ENCODE measurements at places on chromosomes 3 and 15.
A peak's percentile ranks its signal among the peaks of the same experiment; 100 is the strongest.

- no peak for DNase-seq
Measured at GRCh38 chr3:111732252-111732879, 126.7 kb upstream of the PHLDB2 start.

- DNase-seq, result no peak
Measured at GRCh38 chr3:23704298-23704697, 101.5 kb upstream of the UBE2E1 start.

DNA sequence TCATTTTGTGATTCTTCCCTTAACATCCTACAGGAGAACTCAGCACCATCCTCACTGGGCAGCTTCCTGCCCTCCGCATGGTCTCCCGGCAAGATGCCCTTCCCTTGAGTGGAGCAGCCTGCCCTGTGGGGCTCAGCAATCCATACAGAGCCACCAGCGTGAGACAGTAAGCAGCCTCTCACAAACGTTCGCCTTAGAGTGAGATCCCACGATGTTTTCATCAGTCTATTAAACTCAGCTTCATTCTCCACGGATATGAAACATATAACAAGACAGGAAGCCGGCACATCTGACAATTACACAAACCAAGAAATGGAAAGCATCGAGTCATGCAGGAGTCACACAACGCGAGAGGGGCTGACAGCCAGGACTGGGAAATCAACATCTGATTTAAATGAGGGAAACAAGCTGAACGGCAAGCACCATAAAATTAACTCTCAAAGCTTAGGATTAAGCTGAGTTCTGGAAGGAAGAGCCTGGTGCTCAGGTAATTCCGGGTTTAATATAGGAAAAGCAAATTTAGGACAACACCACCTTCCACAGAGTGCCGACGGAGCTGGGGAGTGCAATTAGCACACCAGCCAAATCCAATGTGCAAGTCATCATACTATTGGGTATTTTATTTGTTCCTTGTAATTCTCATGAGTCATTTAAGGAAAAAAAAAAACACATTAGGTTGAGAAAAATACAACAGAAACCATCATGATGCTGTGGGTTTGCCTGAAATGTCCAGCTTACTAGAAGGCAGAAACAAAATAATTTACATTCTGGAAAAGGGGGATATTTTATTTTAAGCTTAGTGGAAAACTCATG is 272.0 kb downstream of the OCA2 start:
- no peak for DNase-seq

DNA sequence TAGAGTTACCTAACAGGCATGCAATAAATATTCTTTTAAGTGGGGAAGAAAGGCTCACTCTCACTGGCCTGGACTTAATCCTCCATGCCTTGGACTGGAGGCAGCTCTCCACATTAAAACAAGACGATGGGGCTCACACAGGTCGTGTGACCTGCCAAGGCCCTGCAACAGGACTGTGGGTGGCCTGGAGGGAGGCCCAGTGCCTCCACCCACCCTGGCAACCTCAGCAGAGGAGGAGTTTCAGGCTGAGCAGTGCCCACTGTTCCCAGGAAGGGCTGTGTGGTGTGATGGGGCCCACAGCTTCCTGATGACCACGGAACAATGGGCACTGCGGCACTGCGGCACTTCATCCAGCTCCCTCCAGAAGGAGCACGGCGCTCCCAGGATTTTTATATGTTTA is 5.5 kb downstream of the UROC1 start:
- DNase-seq, result no peak

- DNase-seq, result no peak
Measured at GRCh38 chr3:179967622-179968021, 69.1 kb downstream of the PEX5L start.

DNA sequence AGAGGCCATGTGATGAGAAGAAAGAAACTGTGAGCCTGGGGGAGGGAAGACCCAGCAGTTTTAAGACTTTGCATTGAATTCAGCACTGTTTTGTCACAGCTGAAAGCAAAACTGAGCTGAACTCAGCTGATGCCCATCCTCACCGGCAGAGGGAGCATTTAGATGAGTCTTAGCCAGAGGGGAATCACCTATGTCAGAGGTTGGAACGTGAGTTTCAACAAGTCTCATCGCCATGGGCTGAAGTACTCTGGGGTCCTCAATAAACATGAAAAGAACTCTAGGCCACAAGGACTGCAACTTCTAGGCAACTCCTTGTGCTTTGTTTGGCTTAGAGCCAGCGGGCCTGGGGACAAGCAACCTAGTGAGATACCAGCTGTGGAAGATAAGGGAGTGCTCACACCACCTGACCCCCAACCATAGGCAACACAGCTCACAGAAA is 324.5 kb downstream of the TBL1XR1 start:
- peak; percentile 45 for DNase-seq

DNA sequence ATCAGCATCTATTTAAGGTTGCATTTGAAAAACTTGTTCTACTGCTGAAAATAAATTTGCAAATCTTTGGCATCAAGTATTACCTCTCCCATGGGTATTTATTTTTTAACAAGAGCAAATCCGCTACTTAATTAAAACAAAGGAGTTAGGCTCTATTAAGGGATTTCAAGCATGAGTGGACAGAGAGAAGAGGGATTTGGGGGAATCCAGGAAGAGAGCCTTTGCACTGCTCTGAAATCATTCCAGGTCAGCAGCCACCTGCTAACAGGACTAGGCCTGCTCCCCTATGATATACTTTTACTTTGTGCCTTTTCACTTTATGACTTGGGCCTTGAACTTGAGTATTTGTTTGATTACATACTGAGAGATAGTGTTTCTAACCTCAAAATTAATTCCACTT is 57.1 kb downstream of the IQCH start:
- DNase-seq, result no peak

DNA sequence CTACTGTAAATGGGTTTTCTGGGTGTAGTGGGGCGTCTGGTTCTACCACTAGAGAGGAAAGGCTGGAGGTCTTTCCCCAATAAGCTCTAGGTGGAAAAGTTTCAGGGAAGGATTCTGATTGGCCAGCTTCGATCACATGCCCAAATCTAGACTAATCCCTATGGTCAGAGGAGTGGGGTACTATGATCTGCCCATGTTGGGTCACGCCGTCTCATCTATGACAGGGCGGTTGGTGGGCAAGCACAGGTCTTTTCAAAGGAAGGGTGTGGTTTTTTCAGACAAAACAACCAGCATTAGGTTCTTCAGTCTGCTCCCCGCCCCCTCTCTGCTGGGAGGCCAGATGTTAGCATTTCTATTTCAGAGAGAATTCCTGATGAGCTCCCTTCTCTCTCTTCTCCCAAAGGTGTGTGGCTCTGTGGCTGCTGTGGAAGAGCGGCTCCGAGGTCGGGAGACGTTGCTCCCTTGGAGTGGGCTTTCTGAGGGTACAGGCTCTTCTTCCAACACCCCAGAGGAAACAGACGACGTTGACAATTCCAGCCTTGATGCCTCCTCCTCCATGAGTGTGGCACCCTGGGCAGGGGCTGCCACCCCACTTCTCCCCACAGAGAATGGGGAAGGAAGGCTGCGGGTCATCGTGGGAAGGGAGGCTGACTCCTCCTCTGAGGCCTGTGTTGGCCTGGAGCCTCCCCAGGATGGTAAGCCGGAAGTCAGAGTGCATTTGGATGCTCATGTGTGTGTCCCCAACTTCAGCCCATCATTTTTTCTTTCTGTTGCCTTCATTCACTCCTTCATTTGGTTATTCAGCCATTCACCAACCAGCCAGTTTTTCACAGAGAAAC is 9.7 kb upstream of the TATDN2 start:
- no peak for DNase-seq

DNA sequence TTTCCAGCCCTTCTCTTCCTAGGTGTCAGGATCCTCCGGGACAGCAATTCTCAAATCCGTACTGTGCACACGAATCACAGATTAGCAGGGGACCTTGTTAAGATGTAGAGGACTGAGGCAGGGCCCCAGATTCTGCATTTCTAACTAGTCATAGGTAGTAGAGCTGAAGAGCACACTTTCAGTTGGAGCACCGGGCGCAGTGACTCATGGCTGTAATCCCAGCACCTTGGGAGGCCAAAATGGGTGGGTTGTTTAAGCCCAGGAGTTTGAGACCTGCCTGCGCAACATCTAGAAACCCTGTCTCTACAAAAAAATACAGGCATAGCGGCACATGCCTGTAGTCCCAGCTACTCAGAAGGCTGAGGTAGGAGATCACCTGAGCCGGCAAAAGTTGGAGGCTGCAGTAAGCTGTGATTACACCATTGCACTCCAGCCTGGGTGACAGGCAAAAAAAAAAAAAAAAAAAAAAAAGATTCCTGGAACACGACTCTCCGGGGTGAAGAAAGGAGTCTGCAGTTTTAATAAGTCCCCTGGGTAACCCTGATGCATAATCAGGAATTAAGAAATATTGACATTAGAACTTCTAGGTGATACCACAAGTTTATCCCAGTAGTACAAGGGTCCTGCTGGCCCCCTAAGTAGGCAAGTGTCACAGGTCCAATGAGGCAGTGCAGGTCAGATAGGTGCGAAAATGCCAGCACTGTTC is 21.4 kb upstream of the IGDCC3 start:
- DNase-seq, result no peak

GRCh38 chr3:126124148-126124868 is 40.4 kb upstream of the SLC41A3 start:
- DNase-seq, result peak; percentile 4

GRCh38 chr15:51561271-51561670 is 61.3 kb downstream of the DMXL2 start:
- DNase-seq, result no peak

- no peak for DNase-seq
Measured at GRCh38 chr3:115190747-115191146, 43.7 kb upstream of the ZBTB20 start.

DNA sequence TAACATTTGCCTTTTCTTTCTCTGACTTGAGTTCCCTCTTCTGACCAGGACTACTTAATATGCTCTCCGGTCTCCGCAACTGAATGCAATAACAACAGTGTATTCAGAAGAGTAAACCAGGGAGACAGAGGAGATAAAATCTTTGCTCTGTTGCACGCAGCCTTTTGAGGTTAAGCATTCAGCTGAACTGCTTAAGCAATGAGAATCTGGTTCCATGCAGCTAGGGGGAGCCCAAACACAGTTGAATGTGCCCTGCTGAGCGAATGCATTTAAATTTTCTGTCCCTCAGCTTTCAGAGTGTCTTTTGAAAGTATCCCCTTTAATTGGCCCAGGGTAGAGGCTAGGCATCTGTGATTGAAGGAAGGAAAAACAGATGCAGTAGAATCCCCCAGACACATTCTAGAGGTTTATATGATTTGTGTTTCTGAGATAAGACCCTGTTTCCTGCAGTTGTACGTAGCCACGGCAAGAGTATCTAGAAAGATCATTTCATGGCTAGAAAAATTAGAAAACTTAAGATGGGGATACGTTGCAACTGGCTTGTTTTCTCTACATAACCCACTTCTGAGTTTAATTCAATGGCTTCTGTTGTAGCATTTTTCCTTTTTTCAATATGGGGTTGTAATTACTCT is 309.6 kb downstream of the TUSC7 start:
- DNase-seq, result peak; percentile 68

DNA sequence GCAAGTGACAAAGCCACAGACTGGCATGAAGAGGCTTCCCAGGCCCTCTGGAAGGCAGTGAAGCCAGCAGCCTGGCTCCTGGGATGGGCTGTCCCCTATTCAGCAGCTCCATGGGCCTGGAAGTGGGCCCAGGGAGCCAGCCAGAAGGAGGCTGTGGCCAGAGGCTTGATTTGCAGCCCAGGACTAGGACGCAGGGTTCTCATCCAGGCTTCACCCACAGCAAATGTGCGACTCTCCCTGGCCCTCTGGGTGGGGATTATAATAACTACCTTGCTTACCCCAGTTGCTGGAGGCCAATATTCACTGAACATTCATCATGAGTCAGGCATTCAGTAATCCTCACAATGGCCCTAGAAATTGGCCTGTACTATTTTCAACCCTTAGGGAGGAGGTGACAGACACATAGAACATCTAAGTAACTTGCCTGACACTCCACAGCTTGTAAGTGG is 24.6 kb upstream of the SRP14 start:
- DNase-seq, result no peak

GRCh38 chr3:44950275-44950734 is 25.7 kb downstream of the ZDHHC3 start:
- no peak for DNase-seq

DNA sequence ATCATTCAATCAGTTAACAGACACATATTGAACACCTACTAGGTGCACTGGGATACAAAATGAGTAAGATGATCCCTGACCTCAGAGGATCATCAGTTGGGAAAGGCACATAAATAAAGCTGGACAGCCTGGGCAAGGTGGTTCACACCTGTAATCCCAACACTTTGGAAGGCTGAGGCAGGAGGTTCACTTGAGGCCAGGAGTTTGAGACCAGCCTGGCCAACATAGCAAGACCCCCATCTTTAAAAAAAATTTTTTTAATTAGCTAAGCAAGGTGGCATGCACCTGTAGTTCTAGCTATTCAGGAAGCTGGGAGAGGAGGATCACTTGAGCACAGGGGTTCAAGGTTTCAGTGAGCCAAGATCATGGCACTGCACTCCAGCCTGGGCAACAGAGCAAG is 3.7 kb upstream of the KLHL24 start:
- DNase-seq, result no peak

DNA sequence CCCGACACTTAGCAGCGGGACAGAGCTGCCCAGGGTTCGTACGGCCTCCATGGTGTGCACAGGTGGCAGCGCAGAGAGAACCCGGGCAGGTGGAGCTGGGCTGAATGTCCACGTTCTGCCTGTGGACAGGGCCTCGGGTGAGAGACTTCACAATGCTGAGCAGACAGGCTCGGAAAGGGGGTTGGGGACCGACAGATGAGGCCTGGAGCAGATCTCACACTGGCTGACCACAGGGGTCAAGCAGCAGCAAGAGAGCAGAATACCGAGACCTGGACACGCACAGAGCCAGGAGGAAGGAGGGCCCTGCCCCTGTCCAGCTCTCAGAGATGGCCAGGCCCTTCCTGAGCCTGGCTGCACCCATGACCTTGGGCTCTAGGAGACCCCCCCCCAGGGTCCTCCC is 83.0 kb downstream of the VGLL4 start:
- no peak for DNase-seq

- DNase-seq, result no peak
Measured at GRCh38 chr3:171443211-171443957, 16.8 kb downstream of the TNIK start.

DNA sequence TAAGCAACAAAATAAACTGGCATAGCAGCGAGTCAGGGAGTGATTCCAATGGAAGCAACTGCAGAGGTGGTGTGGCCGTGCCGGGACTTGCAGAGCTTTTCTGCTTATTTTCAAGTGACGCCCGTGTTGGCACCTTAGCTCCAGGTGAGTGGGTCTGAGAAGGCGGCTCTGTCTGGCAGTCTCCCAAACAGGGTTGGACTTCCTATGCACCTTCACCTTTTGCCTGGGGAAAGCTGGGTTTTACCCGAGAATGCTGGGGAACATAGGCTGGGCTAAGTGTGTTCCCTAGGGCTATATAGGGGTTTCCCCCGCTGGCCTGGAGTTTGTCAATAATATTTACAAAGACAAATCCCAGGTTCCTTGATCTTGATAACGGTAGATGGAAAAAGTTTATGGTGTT is 179.9 kb upstream of the TBL1XR1 start:
- no peak for DNase-seq

GRCh38 chr15:60096157-60096556 is 92.0 kb downstream of the FOXB1 start:
- DNase-seq, result no peak

GRCh38 chr15:56774356-56774755 is 41.0 kb upstream of the ZNF280D start:
- DNase-seq, result no peak

Measured in NCI-H345 (cell line).